ENCODE measurements at places on chromosomes 13 and 19.

- no peak for DNase-seq
Observed at GRCh38 chr19:7187605-7188339, 106.4 kb downstream of the INSR start.

- no peak for DNase-seq
Observed at GRCh38 chr19:8209462-8210378, 550 bp downstream of the CERS4 start.

- DNase-seq, result no peak
Observed at GRCh38 chr13:80572308-80572922, 231.5 kb upstream of the SPRY2 start.

DNA sequence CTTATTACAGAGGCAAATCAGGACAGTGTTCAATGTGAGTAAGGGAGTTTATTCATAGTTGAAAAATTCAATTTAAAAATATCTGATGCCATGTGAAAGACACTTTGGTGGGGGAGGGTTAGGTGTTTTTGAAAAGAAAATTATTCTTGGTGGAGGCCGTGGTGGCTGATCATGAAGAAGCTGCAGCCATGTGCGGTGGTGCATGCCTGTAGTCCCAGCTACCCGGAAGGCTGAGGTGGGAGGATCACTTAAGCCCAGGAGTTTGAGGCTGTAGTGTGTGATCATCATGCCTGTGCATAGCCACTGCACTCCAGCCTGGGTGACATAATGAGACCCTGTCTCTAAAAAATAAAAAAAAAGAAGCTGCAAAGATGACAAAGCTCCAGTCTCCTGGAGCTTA, 28.6 kb downstream of the WDFY2 start:
- DNase-seq, result no peak

GRCh38 chr19:13957051-13957450, 4.7 kb downstream of the DCAF15 start:
- DNase-seq, result no peak

- no peak for DNase-seq
Observed at GRCh38 chr19:18848878-18849661, 17.3 kb downstream of the UPF1 start.
